Osteocyte (in vitro differentiated cells): ENCODE measurements at places on chromosomes 7 and 10.

DNA sequence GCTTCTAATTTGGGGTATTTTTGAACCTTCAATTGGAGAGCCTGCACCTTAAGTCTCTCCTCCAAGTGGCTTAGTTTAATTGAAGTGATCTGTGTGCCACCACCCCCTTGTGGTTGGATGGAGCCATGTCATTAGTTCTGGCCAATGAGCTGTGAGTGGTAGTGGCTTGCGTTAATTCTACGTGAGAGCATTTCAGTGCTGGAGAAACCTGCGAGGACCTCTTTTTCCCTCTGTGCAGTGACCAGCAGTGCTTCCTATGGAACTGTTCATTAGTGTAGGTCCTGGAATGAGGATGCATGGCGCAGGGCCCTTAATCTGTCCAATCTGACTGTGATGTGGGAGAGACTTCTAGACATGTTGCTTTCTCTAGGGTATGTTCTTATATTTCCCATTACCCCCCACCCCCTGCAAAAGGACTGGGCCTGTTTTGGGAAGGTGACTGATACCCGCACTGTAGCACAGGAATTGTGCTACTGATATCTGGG lies 3.8 kb downstream of the HILPDA start:
- no peak overlapping the region for H3K27ac ChIP-seq
- no peaks in the 10 kb centered on the region for H3K36me3 ChIP-seq
- H3K27me3 ChIP-seq: no peaks in the 10 kb centered on the region
- DNase-seq: no peak
- H3K4me3 ChIP-seq: no peak overlapping the region

- peaks cover 54% of the 10 kb centered on the region for H3K4me1 ChIP-seq
- H3K4me3 ChIP-seq: no peak overlapping the region
- H3K36me3 ChIP-seq: peaks cover 50% of the 10 kb centered on the region
- no peaks in the 10 kb centered on the region for H3K27me3 ChIP-seq
- peak overlapping the region; percentile 12 for H3K27ac ChIP-seq
- no peak for DNase-seq
Measured at GRCh38 chr10:122484276-122485060, 23.1 kb downstream of the HTRA1 start.

GRCh38 chr7:20249376-20249775 lies 32.2 kb upstream of the MACC1 start:
- H3K36me3 ChIP-seq: no peaks in the 10 kb centered on the region
- H3K27me3 ChIP-seq: peaks cover 4% of the 10 kb centered on the region
- H3K4me3 ChIP-seq: no peak overlapping the region
- no peaks in the 10 kb centered on the region for H3K4me1 ChIP-seq
- H3K27ac ChIP-seq: no peak overlapping the region
- DNase-seq: no peak

GRCh38 chr10:31299119-31299518 lies 19.9 kb upstream of the ZEB1 start:
- no peak for DNase-seq
- no peak overlapping the region for H3K27ac ChIP-seq
- no peaks in the 10 kb centered on the region for H3K36me3 ChIP-seq

- H3K36me3 ChIP-seq: no peaks in the 10 kb centered on the region
- H3K27me3 ChIP-seq: no peaks in the 10 kb centered on the region
- no peak overlapping the region for H3K4me3 ChIP-seq
- H3K27ac ChIP-seq: peak overlapping the region; percentile 41
Measured at GRCh38 chr7:36300696-36301350, 88.8 kb upstream of the ANLN start.

- H3K4me3 ChIP-seq: peak overlapping the region; percentile 96
- no peak for DNase-seq
Measured at GRCh38 chr7:23469150-23469960, 936 bp downstream of the IGF2BP3 start.
